ENCODE measurements at places on chromosomes 12 and 14.

- DNase-seq, result no peak
Observed at GRCh38 chr12:83960767-83961166, 951.8 kb downstream of the SLC6A15 start.

- DNase-seq, result no peak
Observed at GRCh38 chr12:107131832-107132616, 38.7 kb upstream of the CRY1 start.

- DNase-seq, result no peak
Observed at GRCh38 chr14:54772451-54772881, 130.2 kb downstream of the GCH1 start.

DNA sequence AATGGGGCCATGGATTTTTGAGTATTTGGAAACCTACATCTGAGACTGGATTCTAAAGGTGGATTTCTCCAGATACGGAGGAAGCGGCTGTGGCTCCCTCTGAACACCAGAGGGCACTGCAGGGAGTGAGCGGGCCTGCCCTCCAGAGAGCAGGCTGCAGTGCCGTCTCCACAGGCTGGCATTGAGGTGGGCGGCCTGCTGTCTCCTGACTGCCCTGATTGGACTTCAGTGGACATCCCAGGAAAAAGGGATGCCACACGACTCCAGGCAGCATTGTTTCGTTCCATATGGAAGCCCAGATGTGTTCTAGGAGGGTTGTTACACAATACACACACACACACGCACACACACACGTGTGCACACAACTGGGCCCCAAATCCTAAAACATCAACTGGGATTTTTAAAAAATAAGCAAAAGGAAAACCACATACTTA is 20.9 kb upstream of the ANO2 start:
- DNase-seq, result no peak

- no peak for DNase-seq
Observed at GRCh38 chr12:25819691-25820090, 138.8 kb upstream of the RASSF8 start.

GRCh38 chr14:105282098-105282725 is 18.6 kb downstream of the BRF1 start:
- no peak for DNase-seq
